ENCODE measurements at places on chromosomes 3 and 15.

DNA sequence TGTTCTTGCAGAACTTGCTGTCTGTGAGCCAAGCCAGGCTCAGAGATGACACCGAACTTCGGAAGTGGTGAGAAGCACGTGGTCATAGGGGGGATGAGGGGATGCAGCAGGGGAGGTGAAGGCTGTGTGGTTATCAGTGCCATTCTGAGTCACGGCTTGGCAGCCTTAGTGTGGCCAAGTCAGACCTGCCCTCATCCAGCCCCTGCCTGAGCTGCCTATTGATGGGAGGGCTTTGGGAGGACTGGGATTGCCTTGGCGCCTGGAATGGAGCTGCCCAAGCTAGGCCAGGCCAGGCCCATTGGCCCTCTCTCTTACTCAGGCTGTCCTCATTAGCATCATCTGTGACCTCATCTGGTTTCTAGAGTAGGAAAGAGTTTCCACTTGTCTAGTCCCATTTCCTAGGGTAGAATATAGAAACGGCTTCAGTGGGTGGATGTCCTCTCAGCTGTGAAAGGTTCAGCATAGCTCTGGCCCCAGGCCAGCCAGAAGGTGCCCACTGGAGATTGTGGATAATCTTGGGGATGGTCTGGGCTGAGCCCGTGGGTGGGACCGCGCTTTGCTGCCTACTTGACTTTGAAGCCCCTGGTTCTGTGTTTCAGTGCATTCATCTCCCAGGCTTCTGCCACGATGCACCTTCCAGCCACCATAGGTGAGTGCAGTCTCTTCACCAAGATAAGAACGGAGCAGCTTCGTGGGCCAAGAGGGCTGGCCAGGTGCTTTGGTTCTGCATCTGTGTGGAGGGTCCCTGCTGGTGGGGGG is 7.2 kb downstream of the FAH start:
- no peak for DNase-seq

DNA sequence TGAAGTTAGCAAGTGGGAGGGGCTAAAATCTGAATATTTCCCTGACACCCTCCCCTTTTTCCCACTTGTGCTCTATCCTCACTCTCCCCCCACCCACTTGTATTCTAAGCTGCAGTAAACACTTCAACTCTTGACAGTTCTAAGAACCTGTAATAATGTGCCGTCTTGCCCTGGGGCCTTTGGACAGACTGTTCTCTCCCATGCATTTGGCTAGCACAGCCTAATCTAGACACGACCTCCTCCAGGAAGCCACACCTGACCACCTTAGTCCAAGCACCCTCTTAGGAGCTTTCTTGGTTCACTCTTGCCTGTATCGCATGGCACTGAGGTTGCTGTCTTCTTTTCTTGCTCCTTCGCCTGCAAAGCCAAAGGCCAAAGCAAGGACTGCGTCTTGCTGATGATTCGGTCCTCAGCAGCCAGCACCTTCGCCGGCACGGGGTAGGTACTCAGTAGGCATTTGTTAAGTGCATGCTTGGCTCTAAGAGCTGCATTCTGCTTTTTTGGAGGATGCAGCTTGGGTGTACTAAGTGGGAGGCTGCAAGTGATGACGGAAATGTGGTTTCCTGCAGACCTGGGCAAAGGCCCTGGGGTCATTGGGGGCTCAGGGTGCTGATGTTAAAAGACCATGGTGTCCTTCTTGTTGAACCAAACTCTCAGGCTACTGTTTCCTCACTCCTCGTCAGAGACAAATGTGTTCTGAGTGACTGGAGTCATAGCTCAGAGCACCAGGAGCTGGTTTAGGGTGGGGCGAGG is 2.0 kb upstream of the ZNF710 start:
- DNase-seq = no peak

- no peak for DNase-seq
These were observed 33.0 kb downstream of the ALDH1L1 start for GRCh38 chr3:126147147-126147931.

GRCh38 chr15:79954661-79955060 is 16.3 kb downstream of the BCL2A1 start:
- no peak for DNase-seq

GRCh38 chr3:48564022-48564421 is 441 bp upstream of the UCN2 start:
- no peak for DNase-seq

- no peak for DNase-seq
These were observed 204.3 kb downstream of the ZBTB20 start for GRCh38 chr3:114942773-114943172.

DNA sequence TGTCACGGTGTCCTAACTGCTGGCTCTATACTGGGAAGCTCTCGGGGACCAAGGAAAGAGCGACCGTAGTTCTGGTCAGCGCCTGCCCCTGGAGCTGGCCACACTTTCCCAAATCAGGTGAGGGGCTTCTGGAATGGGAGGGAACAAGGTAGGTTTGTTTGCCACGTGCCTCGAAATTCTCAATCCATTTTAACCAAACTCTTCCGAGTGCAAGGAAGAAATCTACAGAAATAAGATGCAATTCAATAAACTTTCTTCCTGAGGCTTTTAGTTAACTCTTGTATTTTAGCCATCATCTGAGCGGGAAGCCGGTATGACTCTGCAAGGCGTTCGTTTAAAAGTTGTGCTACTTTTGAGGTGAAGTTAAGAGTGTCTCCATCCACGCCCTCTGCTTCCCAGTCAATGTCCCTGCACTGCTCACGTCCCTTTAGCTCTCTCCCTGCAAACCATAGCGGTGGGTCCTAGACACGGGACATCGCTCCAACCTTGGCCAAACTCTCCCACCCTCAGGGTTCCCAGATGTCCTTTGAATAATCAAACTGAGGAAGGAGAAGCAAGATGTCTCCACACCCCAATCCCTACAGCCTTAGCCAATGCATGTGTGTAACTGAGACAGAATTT is 597 bp downstream of the AGTR1 start:
- no peak for DNase-seq

GRCh38 chr3:112647122-112647521 is 6.2 kb upstream of the CCDC80 start:
- DNase-seq = no peak

DNA sequence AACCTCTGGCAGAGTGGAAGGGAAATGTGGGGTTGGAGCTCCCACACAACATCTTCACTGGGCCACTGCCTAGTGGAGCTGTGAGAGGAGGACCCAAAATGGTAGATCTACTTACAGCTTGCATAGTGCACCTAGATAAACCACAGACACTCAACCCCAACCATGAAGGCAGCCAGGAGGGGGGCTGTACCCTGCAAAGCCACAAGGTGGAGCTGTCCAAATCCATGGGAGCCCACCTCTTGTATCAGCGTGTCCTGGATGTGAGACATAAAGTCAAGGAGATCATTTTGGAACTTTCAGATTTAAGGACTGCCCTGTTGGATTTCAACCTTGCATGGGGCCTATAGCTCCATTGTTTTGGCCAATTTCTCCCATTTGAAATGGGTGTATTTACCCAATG is 20.9 kb downstream of the TP63 start:
- DNase-seq = no peak

- no peak for DNase-seq
These were observed 136.2 kb upstream of the PFN2 start for GRCh38 chr3:150106740-150107428.

DNA sequence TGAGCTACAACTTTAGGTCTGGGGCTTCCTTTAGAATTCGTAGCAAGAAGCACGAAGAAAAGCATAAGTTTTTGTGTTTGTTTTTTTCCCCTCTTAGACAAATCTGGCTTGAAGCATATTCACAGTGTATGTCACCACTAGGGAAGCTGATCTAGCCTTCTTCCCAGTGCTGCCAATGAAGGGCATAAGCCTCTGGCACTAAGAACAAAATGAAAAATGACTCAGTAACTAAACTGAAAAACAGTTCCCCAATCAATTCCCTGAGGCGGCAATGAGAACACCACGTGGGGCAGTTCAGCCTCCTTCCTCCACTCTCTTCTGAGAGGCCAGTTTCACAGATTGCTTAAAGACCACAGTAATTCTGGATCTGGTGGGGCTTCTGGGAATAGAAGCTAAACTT is 338.1 kb downstream of the GAP43 start:
- DNase-seq = no peak

- DNase-seq = no peak
These were observed 61.8 kb downstream of the SLC9A9 start for GRCh38 chr3:143786219-143787191.

GRCh38 chr3:65844370-65844769 is 194.3 kb downstream of the MAGI1 start:
- DNase-seq = no peak

GRCh38 chr3:158165730-158166129 is 55.8 kb downstream of the RSRC1 start:
- no peak for DNase-seq

- DNase-seq = peak; percentile 71
These were observed at the start of gene MCF2L2 for GRCh38 chr3:183428447-183429211. Gene MCF2L2, minus strand, starts transcription at chr3:183428619. Its CDS starts 642 bp downstream, at chr3:183427977.

GRCh38 chr3:82229397-82229796 is 468.0 kb upstream of the GBE1 start:
- DNase-seq = no peak

GRCh38 chr3:34077417-34078195 is 279.2 kb downstream of the PDCD6IP start:
- DNase-seq = peak; percentile 31

DNA sequence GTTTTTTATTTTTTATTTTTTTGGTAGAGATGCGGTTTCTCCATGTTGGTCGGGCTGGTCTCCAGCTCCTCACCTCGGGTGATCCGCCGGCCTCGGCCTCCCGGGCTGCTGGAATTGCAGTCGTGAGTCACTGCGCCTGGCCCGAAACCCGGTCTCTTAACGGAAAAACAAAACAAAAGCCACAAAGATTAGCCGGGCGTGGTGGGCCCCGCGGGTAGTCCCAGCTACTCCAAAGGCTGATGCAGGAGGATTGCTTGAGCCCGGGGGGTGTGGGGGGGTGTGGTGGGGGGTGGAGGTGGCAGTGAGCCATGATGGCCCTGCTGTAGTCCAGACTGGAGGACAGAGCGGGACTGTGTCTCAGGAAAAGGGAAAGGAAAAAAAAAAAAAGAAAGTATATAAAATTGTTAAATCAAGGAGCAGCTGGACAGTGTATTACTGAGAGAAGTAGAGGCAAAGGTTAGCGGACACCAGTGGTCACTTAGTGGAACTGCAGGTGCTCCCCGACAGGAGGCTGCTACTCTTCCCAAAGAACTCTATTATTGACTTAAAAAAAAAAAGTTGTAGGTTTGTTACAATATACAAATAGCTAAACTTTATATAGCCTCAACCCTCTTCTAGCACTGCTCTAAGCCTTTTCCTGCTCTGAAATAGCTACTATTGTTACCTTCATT is 30.3 kb upstream of the TUBGCP5 start:
- DNase-seq = no peak

GRCh38 chr3:188204526-188204925 is 50.6 kb downstream of the LPP start:
- DNase-seq = no peak

- no peak for DNase-seq
These were observed 43.2 kb downstream of the LDHAL6B start for GRCh38 chr15:59249816-59250215.

DNA sequence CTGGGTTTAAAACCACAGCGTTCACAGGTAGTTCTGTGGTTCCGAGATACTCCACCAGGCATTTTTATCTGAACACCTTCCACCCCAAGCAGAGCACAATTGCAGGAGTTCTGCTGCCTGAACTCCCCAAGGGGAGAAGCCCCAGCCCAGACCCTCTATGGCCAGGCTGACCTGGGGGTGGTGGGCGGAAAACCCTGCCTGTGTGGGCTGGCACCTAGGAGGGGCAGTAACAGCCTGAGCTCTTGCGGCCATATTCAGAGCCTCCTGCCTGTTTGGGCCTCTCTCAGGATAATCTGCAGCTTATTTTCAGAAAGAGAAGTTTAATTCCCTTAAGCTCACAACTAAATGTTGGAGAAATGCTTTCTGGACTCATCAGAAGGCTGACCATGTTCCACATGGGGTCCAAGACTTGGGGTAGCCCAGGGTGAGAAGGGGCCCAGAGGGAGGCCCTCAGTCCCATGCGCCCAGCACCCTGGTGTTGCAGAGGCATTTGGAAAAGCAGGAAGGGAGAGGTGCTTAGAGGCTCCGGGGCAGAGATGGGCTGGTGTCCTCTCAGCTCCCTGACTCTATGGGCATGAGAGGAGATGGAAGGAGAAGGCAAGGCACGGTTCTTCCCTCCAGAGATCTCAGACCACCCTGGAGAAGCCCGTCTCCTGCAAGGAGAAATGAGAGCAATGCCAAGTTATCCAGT is 195.6 kb upstream of the TPM1 start:
- no peak for DNase-seq

- DNase-seq = no peak
These were observed 880.2 kb downstream of the ROBO1 start for GRCh38 chr3:78887547-78888011.

GRCh38 chr15:65087411-65087810 is 10.9 kb downstream of the KBTBD13 start:
- DNase-seq = no peak

- DNase-seq = no peak
These were observed 47.0 kb downstream of the STARD5 start for GRCh38 chr15:81276967-81277366.

DNA sequence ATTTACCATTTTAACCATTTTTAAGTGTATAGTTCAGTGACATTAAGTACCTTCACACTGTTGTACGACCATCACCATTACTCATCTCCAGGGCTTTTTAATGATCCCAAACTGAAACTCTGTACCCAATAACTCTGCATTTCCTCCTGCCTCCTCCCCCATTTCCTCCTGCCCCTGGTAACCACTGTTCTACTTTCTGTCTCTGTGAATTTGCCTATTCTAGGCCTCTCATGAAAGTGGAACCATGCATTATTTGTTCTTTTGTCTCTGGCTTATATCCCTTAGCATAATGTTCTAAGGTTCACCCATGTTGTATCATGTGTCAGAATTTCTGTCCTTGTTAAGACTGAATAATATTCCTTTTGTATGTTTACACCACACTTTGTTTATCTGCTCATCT is 154.2 kb downstream of the MECOM start:
- no peak for DNase-seq

DNA sequence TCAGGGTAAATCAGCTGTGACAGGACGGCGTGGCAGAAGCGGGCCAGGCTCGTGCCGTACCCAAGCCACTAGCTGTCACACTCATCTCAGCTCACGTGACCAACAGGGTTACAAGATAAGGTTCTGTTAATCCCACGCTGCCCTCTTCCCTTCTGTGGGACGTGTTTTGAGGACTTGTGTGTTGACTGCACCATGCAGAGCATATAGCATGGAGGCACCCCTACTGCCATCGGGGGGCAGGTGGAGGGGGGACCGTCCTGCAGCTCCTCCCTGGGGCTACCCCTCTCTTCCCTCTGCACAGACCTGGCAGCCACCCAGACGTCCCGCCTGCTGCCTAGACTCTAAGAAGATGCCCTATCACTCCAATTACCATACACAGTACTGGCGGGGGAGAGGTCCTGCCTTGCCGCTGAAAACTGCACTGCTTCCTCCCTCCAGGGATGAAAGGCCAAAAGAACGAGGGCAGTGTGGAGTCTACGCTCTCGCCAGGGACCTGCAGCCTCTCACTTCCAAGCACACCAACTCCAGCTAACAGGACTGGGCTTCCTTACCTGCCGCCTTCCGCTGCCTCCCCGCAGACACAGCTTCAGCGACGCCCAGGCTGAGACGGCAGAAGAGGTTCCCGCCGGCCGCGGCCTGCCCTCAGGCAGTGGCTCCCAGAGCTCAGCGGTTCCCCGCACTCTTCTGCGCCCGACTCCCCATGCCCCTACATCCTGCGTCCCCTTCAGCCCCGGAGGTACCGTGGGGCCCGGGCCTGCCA is at the start of gene TNK2:
TSS of gene TNK2 (minus strand) at position 618 of the 760 bp plus-strand sequence. CDS start 19,963 bp downstream, outside the sequence.
- no peak for DNase-seq

GRCh38 chr3:128559486-128560225 is 66.7 kb upstream of the GATA2 start:
- DNase-seq = no peak

All from GM12892 (cell line).